ENCODE measurements at places on chromosomes 5 and 9.

DNA sequence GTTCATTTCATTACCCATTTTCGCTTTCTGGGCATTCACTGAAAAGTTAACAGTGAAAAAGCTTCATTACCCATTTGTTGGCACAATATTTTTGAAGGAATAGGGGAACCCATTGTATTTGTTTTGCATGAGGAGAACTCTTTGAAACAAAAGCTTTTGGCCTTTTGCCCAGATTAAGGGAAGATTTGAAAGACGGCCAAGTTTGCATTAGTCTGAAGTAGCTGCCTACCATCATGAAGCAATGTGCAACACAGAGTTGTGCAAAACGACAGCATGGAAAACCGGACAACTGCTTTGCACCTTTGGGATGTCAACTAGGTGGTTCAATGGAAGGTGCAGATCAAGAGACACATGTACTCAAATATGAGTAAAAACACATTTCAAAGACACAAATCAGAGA is 84.9 kb downstream of the TRPM3 start:
- no peak for DNase-seq

DNA sequence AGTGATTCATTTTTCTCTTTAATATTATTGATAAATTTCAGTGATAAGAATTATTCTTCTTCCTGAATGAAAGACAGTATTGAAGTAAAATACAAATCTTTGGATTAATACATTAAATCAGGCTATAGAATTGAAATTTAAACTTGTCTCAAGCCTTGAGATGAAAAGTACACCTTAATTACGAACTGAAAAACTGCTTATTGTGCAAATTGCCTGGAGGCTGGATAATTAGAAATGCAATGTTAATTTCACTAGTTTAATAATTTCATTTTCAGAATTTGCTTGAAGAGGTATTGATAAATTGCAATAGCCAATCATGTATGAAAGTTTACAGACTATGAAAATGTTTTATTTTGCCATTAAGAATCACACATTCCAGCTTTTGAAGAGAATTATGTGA is 11.0 kb upstream of the CCNH start:
- DNase-seq, result no peak

- DNase-seq, result no peak
Observed at GRCh38 chr9:124511426-124511840, 4.2 kb upstream of the NR5A1 start.

DNA sequence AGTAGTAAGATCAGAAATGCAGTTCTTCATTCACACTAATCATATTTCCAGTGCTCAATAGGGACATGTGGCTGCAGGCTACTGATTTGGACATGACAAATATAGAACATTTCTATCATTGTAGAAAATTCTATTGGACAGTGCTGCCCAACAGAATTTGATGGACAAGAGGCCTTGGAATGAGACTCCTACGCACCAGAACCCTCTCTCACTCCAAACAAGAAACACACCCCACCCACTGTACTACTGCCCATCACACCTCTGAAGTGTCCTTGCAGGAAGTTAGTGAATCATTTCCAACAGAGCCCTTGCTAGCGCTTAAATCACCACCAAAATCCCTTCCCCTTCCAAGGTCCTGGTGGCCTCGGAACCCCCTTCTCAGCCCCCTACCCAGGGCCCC is 66.5 kb downstream of the ROR2 start:
- no peak for DNase-seq

DNA sequence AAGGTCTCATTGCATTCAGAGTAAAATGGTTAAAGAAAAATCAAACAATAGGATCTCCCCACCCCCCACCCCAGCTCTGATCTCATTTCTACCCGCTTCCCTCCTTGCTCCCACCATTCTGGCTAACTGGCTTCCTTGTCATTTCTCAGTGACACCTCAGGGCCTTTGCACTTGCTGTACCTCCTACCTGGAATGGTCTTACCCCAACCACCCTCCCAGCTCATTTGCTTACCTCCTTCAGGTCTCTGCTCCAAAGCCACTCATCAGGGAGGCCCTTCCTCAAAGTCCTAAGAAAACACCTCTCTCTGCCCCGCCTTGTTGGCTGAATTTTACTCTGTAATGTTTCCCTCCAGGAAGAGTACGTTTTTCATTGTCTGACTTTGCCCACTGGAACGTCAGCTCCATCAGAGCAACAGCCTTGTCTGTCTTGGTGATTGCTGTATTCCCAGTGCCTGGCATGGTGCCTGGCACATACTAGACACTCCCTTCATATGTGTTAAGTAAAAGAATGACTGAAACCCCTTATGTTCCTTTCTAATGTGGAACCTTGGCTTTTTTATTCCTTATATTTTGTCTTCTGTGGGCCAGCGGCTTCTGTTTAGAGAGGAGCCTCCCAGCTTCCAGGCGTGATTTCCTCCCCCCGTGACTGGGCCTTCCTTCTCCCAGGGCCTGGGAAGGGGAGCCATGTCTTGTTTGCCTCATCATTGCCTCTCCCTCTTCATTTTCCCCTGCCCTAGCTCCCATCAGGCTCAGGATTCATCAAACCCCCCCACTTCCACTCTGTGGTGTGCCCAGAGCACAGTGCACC is 26.9 kb downstream of the NEURL1B start:
- no peak for DNase-seq

- DNase-seq, result no peak
Observed at GRCh38 chr5:164002628-164003027, 497.2 kb downstream of the MAT2B start.

DNA sequence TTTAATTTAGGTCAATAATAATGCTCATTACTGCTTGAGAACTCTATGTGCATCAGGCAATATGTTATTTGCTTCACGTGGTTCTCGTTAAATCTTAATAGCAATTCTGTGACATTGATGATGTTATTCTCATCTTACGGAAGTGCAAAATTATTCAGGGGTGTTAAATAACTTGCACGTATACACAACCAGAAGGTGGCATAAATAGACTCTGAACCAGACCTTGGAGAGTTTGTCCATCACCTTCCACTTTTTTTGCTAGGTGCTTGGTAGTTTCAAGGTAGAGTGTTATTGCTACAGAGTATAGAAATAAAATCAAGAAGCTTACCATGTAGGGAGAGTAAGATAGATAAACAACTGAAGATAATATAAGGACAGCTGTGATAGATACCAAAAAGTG is 23.6 kb upstream of the TNFAIP8 start:
- no peak for DNase-seq

DNA sequence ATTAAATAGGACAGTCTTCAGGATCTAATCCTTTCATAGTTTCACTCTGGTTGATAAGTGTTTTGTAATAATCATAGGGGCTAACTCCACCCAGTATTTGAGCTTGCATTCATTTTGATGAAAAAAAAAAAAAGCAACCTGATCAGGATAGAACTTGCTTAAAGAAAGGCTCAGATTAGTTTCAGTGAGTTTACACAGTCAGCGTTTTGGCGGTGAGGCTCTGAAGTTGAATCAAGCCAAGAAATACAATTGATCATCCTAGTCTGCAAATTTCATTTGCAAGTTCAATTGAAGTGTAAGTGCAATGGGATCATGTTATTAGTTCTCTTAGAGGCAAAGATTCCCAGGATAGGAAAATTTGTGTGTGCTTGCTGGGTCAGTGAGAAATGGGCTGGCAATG is 159.7 kb upstream of the ELL2 start:
- DNase-seq, result no peak

- DNase-seq, result no peak
Observed at GRCh38 chr9:108961151-108961550, 27.0 kb downstream of the ABITRAM start.

GRCh38 chr9:113619491-113620376 is 156.2 kb downstream of the RGS3 start:
- no peak for DNase-seq

GRCh38 chr5:179422908-179423481 is 77.7 kb upstream of the ADAMTS2 start:
- no peak for DNase-seq

GRCh38 chr5:39587675-39588074 is 162.9 kb upstream of the DAB2 start:
- DNase-seq, result no peak

- DNase-seq, result no peak
Observed at GRCh38 chr5:92380069-92380770, 997.1 kb upstream of the ARRDC3 start.

- DNase-seq, result no peak
Observed at GRCh38 chr5:9209846-9210492, 335.9 kb downstream of the SEMA5A start.

- no peak for DNase-seq
Observed at GRCh38 chr5:172059661-172060100, 53.2 kb upstream of the FBXW11 start.

DNA sequence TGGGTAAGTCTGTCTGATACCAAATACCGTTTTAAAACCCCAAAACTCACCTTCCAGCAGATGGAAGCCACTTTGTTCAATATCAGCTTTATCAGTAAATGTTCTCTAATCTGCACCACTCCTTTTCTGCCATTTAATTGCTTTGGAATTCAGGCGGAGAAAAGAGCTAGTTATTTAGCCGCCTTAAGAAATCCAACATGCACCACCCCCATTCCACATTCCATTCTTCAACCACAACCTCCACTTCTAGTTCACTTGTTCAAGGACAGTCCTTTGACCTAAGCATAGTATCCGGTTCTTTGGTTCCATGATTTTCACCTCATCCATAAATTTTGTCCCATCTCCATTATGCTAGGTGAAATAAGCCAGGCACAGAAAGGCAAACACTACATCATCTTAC is 240.1 kb downstream of the DNAH5 start:
- DNase-seq, result no peak

- no peak for DNase-seq
Observed at GRCh38 chr5:108504974-108505373, 123.1 kb upstream of the FBXL17 start.

GRCh38 chr5:159905496-159905895 is 10.8 kb upstream of the ADRA1B start:
- DNase-seq, result no peak

Measured in CD4-positive, alpha-beta T cell treated with Interleukin-6 at 100 ng/mL for 8 hours (primary cell).